ENCODE measurements at places on chromosomes 4 and X. TPM values are rescaled to one million over a fixed set of nuclear protein-coding genes. Genes with fewer than 3 reads are reported as not detected.

Gene GBA3
- not detected for total RNA-seq

DNA sequence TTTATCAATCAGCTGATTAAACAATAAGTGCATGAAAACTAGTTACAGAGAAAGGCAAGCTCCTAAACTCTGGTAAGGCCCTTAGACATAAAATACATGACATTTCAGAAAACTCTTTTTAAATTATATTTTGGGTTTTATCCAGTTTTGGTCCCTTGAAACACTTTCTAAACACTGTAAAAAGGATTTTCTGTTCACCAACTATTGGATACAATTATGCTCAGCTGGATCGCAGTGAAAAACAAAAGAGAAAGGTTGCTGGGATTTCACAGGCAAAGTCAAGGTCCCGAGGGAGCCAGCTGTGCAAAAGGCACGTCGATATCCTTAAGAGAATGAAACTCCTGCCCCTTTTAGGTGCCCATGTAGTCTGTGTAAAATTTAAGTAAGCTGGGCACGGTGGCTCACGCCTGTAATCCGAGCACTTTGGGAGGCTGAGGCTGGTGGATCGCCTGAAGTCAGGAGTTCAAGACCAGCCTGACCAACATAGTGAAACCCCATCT, 1018.4 kb upstream of the INTU start:
- no peak for DNase-seq

GRCh38 chrX:68596871-68597270, 50.6 kb upstream of the STARD8 start:
- no peak for DNase-seq

DNA sequence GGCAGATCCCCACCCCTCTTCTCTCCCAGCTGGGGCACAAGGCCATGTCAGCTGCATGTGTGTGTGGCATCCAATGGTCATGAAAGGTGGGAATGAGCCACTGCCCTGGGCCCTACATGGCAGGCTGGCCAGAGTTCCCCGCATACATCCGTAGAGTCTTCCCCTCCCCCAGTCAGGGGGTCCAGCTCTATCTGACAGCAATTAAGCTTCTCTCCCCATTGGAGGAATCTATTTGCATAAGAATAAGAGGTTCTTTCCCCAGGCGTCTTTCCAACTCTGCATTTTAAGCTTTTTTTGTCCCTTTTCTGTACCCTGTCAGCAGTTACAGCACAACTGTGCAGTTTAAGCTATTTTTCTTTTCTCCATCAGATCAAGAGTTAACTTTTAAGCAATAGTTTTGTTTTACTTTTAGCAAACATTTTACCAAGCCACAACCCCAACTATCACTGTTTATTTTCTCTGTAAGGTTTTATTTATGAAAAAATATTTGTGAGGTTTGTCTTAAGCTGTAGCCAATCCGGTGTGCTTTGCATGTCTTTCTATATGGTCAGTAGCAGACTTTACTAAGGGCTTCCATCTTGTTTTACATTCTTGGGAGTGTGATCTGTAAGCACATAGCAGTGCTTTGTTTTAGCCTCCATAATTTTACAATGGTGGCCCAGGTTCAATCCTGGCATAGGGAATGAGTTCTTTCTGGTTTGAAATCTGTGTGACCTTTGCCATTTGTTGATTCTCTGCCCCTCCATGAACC, 28.7 kb downstream of the NLRP2B start:
- DNase-seq: no peak

Gene LUZP4
- total RNA-seq: not detected

Gene SLC6A14
- not detected for total RNA-seq

DNA sequence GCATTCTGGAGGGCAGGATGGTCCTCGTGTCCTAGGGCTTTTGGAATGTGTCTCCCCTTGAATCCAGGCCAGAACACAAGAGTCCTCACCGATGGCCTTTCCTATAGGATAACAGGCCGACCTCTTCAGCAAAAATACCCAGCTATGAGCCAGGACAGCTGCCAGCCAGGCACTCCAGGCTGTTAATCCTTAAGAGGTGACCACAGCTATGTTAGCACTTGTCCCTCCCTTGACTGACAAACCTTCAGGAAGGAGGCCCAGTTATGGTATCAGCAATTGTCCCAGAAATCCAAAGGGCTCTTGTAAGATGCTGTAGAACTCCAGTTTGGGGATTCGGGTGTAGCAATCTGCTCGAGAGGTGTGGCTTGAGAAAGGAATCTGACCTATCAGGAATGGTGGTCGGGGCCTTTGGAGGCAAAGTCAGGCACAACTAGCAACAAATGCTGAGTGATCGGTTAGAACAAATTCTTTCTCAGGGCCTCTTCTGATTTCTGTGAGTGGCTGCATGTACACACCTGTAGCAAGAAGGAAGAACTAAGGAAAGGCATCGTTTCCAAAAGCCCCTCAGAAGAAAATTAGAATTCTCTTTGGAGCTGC, 54.6 kb downstream of the PTCHD1 start:
- DNase-seq: no peak

DNA sequence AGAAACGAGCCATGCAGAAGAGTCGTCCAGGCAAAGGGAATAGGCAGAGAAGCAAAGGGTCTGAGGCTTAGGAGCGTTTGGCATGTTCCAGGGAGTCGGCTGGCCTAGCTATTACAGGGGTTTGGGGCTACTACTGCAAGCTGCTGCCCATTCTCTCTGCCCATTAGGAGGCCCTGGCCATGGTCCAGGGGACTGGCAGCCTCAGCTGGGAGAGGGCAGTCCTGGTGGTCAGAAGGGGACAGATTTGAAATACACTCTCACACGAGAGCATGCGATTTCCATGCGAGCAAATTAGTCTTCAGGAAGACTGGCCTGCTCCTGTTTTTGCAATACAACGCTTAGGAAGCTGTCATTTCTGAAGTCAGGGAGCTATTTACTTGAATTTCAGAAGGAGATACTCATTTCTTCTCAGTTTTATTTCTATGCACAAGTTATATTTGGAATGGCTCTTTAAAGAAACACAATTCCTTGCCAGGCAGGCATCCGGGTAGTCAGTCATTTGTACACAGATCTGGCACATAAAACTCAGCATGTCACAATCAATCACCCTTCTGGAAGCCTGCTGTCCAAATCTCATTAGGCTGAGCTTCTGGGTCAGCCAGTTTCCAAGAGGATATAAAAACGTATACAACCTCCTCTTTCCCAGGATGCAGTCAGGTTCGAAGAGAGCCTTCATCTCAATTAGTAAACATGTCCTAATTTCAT, 27.0 kb downstream of the PROM1 start:
- DNase-seq: peak; percentile 5

Gene TMEM47
- 4.7 TPM for total RNA-seq

- DNase-seq: no peak
Measured at GRCh38 chr4:120636120-120636630, 286.4 kb downstream of the PRDM5 start.

DNA sequence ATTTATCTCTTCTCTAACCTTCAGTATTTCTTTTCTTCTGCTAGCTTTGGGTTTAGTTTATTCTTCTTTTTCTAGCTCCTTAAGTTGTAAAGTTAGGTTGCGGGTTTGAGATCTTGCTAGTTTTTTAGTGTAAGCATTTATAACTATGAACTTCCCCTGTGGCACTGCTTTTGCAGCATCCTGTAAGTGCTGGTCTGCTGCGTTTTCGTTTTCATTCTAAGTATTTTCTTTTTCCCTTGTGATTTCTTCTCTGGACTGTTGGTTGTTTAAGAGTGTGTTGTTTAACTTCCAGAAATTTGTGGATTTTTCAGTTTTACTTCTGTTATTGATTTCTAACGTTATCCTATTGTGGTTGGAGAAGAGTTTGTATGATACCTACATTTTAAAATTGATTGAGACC, 11.0 kb upstream of the CTBP1 start:
- no peak for DNase-seq

GRCh38 chr4:175874306-175874705, 62.2 kb upstream of the GPM6A start:
- no peak for DNase-seq

- peak; percentile 79 for DNase-seq
Measured at GRCh38 chr4:78529569-78530209, 21.9 kb upstream of the ANXA3 start.

DNA sequence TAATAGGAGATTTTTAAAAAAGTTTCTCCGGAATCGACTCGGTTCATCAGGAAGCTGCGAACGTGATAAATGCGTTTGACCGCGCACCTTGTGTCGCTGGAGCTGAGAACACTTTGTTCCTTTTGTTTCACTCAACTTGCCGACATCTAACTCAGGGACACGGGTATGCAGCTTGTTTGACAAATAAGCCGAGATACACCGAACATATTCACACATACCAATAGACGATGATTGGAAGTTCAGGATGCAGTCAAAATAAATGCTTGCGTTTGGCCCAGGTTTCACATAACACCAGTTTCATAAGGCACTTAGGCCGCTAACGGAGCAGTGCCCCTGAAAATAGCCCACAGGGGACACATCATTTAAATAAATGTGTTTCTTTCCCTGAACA, 932 bp upstream of the SHISA3 start:
- DNase-seq: no peak

- DNase-seq: no peak
Measured at GRCh38 chrX:87005885-87006284, 511.7 kb upstream of the KLHL4 start.

Gene INPP4B
- 68.5 TPM for total RNA-seq

GRCh38 chrX:115583496-115584004, 22.6 kb downstream of the PLS3 start:
- DNase-seq: peak; percentile 43

DNA sequence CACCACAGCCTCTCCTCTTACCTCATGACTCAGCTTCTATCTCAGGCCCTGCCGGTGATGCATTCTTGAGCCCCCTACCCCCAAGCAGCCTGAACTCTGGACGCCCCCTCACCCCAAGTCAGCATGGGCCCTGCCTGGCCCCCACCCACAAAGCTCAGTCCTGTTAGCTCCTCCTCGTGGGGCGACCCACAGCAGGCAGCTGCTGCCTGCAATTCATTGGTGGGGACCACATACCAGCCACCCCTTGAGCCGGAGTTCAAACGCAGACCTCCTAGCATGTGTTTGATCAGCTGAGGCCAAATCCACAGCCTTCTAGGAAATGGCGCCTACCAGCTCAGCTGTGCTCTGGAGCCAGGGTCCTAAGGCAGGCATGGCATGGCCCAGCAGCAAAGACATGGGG, 111.8 kb downstream of the EFNB1 start:
- DNase-seq: no peak

- DNase-seq: no peak
Measured at GRCh38 chr4:180422989-180423711, 1820.1 kb upstream of the TENM3 start.

DNA sequence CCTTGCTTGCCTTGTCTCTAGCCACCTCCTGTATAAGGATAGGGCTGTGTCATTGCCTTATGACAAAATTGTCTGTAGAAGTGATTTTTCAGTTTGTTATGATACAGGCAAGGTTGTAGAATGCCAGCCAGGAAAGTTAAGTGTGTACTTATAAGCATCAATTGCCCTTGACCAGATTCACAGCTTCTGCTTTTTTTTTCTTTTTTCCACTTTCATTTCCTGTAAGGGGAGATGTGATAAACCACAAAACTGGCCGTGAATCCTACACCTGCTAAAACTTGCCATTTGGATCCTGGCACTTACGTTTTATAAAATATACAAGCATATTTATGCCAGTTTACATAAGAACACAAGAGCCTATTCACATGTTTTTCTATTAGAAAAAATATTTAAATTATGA, 35.0 kb upstream of the BMPR1B start:
- DNase-seq: no peak

- DNase-seq: no peak
Measured at GRCh38 chr4:2946812-2947600, 16.2 kb downstream of the NOP14 start.

Gene PORCN
- total RNA-seq: 48.3 TPM

DNA sequence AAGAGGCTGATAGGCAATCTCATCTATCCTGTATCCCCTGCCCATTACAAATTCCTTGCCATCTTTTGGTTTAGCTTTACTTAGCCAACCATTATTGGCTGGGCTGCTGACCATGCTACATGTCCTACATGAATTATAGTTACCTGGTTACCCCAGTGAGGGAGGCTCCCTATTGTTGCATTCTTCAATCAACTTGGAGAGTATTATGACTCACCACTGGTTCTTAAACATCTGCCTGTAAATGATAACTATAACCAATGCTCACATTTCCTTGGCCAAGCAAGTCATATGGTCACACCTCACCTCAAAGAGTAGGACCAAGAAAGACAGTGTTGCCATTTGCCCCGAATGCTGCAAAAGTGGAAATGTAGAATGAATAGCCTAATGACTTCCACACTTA, 297.6 kb downstream of the IL15 start:
- peak; percentile 41 for DNase-seq

DNA sequence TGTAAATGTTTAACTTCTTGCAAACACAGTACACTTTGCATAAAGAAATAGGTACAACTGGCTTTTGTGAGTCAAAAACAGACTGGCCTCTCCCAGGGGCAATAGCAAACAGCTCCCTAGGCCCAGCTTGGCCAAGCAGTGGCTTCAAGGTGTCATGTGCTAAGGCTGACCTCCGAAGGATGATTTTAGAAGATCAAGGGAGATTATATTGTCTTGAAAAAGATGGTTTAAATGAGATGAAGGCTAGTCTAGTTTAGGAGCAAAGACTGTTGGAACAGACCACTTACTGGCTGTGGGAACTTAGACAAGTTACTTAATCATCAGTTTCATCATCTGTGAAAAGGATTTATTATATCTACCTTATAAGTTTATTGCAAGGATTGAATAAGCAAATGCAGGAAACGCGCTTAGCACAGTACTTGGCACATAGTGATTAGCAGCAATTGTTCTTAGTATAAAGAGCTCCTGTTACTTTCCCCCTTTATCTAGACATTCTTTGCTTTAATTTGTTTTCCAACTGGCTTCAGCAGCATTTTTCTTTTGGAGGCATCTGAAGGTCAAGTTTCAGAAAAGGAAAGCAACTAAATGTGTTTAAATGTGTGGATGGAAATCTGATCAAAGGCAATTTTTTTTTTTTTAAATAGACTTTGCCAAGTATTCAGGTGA, 17.2 kb downstream of the ANXA3 start:
- no peak for DNase-seq

GRCh38 chr4:155007660-155008176, 200.7 kb upstream of the NPY2R start:
- DNase-seq: peak; percentile 33

DNA sequence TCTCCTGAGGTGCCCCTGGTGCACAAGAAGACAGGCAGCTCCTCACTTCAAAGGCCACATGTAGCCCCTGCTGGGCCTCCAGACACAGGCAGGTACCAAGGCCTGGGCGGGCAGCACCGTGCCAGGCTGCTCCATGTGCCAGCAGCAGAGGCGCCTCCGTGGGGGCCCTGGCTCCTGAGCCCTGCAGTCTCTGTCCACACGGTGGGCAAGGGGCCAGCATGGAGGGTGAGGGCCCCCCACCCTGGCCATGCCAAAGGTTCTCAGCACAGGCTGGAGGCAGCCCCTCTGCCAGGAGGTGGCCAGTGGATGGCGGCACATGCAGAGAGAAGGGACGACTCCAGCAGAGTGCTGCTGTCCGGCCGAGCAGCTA, 72.6 kb downstream of the FAM53A start:
- no peak for DNase-seq
